GM12891 (cell line): ENCODE measurements at places on chromosomes 5 and 9.

- no peak for DNase-seq
Measured at GRCh38 chr9:19146441-19147024, 19.2 kb upstream of the PLIN2 start.

DNA sequence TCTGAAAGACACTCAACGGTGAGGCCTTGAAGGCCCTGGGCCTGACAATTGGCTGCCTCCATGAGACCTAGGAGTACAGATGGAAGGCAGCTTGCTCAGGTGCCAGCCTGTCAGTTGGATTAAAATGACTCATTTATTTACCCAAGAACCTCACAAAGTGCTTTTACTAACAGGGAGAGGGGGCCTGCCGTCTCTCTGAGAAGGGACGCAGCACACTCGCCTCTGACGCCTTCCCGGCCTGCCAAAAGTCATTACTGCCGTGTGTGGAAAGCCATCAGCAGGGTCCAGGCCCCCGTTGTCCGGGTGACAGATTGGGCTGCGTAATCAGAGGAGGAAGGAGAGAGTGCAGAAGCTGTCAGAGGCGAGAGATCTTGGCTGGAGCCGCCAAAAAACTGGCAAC is 32.4 kb downstream of the DDX31 start:
- no peak for DNase-seq

- no peak for DNase-seq
Measured at GRCh38 chr5:120518581-120518980, 54.5 kb downstream of the PRR16 start.

GRCh38 chr5:112930082-112930344 is 8.0 kb upstream of the REEP5 start:
- no peak for DNase-seq

DNA sequence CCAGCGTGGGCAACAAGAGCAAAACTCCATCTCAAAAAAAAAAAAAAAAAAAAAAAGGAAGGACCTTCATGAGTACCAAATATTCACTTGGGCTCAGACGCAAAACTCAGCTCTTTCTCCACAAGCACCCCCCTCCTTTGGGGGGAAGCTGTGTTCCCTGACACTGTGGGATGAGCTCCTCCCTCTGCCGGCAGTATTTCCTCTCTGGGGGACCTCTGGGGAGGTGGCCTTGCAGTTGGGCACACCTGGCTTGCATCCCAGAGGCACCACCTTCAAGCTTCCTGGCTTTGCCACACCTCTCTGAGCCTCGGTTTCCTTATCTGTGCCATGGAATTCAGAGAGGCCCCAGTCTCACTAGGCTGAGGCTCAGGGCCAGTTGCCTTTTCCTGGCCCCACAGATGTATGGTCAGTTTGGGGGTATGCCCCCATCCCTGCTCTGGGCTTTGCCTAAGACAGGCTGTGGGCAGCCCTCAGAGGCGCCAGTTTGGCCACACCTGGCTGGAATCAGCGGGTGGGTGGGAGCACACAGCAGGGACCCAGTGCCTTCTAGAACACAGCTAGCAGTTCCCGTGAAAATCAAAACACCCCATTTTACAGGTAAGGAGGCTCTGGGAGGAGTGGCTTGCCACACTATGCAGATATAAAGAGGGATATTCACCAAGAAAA is 157.5 kb upstream of the IER5L start:
- no peak for DNase-seq

DNA sequence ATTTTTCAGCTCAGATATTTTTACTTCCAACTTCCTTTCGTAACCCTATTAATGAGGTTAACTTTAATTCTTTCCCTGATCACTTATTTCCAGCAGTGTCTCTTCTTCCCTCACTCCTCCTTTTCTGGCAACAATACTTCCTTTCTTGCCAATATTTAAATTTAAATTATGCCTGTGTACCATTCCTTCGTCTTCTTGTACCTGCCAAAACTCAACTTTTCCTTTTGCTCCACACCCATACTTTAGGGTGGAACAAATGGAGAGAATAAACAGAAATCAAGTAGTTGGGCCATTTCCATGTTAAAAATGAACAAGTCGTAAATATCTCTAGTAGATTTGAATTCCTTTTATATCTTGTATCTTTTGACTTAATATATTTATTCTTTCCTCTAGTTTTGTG is 66.0 kb downstream of the FER start:
- no peak for DNase-seq

DNA sequence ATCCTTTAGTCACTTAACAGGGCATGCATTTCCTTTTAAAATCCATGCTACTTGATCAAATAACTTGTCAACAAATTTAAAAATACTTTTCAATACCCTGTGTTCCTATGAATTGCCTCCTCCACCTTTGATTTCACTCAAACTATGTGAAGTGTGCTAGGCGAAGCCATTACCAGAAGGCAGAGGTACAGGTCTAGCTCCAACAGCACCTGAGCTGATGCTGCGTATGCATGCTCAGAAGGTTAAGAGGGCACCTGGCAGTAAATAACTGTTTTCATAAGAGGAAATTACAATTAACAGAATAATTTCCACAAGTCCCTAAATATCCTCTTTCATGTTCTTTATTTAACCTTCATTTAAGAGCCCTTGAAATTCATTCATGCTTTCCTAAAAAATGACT is 251.8 kb downstream of the EFNA5 start:
- no peak for DNase-seq

GRCh38 chr5:145689235-145689634 is 145.9 kb downstream of the PRELID2 start:
- no peak for DNase-seq

DNA sequence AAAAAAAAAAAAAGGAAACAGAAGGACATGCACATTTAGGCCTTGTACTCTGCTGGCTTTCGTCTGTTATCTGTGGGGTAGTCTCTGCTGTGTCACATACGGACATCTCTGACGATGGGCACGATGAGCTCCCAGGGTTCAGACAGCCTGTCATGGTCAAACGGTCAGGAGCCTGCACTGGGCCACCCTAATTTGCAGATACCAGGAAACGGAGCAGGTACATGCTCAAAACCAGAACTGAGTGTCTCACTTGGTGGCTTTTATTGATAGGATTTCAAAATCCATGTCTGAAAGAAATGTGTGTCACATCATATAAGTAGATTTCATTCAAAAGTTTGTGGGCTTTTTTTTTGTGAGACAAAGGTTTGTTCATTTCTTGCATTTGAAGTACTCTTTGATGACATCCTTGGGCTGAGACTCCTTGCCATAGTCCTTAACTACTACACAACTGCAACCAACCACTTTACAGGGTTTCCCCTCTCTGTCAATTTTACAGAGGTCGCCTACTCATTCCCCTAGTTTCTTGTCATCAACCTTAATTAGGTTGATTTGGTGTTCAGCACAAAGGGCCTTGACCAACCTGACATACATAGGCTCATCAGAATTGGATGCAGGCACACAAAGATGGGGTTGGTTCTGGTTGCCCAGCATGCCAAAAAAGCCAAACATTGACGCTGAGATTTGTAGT is 9.0 kb downstream of the CKMT2 start:
- no peak for DNase-seq

GRCh38 chr5:140497897-140498296 is 49.6 kb upstream of the EIF4EBP3 start:
- DNase-seq = no peak

- DNase-seq = no peak
Measured at GRCh38 chr5:143888912-143889311, 77.0 kb downstream of the HMHB1 start.
